ENCODE measurements at places on chromosomes 11 and 22. TPM values are rescaled to one million over a fixed set of nuclear protein-coding genes. Genes with fewer than 3 reads are reported as not detected.

The SLC22A25 gene
- polyA plus RNA-seq, result not detected

The POTEH gene
- not detected for polyA plus RNA-seq

The RPLP2 gene
- polyA plus RNA-seq, result 1,897 TPM

The UPK3A gene
- not detected for polyA plus RNA-seq

DNA sequence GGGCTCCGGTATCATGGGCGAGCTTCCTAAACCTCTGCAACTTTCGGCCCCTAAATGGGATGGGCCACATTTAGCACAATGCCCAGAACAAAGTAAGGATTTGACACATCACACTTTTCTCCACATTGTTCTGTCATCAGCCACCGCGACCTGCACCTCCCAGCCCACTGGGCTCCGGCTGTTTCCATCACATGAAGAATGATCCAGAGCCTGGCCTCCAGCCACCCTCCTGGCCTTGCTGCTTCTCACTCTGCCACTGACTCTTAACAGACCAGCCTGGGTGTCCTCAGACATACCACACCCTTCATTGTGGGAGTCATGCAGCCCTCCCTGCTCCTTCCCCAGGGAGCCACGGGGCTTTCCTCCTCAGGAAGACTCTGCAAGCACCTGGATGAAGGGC lies 113.7 kb downstream of the IGLL1 start:
- no peak for DNase-seq

GRCh38 chr22:28900379-28900925 lies 17.1 kb downstream of the ZNRF3 start:
- no peak for DNase-seq

DNA sequence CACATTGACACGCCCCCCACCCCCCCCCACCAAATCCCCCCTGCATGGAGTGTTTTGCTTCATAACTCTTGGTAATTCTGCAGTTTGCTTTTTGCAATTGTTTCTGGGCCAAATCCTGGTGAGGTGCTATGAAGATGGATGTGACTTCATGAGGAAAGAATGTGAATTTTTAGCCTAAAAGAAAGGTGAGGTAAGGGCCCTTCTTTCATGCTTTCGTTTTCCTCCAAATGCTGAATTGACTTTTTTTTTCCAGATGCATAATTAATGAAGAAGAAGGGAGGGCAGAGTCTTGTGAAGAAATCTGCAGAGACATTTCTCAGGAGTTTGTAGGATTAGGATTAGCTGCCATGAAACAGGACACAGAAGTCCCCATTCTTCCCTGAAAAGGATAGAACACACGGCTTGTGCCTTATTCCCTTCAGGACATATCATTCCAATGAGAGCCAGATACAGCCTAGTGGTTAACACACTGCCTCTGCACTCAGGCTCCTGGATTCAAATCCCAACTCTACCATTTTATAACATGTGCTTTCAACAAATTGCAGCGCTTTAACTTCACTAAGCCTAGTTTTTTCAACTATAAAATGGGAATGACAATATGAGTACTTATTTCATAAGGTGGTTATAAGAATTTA lies 19.6 kb upstream of the TBCEL start:
- DNase-seq, result no peak
